ENCODE measurements at places on chromosomes 7 and 10.

DNA sequence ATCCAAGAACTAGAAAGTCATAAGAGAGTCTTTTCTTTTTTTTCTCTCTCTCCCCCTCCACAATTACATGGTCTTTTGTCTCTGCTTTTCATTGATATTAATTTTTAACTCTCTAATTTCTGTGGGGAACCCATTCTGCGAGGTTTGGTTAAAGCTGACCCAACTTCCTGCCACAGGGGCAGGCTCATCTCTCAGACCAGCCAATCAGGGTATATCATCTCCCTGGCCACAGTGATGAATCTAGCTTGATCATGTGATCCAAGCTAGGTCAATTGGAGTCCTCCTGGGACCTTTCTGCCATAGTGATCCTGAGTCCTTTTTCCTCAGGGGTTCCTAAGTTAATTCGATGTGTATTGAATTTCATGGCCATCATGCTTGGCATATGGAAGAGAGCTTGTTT lies 38.0 kb upstream of the TRUB1 start:
- DNase-seq: no peak

DNA sequence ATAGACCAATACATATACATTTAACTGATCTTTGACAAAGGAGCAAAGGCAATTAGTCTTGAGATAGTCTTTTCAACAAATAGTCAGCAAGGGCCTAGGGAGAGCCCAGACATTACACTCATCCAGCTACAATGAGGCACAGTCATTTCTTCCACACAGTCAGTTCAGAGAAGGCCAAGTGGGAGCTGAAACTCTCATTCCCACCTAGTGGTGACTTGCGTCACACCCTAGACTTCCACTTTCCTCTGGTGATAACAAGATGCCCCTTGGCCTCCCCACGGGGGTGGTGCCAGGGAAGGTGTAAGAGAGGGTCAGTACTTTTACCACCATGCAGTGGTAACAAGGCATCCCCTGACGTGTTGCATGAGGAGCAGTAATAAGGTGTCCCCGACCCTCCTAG lies 8.0 kb downstream of the FRMPD2 start:
- no peak for DNase-seq

- DNase-seq: no peak
These were observed 105.7 kb upstream of the SHH start for GRCh38 chr7:155917836-155918430.

GRCh38 chr10:109886037-109886780 lies 37.1 kb downstream of the XPNPEP1 start:
- DNase-seq: no peak

DNA sequence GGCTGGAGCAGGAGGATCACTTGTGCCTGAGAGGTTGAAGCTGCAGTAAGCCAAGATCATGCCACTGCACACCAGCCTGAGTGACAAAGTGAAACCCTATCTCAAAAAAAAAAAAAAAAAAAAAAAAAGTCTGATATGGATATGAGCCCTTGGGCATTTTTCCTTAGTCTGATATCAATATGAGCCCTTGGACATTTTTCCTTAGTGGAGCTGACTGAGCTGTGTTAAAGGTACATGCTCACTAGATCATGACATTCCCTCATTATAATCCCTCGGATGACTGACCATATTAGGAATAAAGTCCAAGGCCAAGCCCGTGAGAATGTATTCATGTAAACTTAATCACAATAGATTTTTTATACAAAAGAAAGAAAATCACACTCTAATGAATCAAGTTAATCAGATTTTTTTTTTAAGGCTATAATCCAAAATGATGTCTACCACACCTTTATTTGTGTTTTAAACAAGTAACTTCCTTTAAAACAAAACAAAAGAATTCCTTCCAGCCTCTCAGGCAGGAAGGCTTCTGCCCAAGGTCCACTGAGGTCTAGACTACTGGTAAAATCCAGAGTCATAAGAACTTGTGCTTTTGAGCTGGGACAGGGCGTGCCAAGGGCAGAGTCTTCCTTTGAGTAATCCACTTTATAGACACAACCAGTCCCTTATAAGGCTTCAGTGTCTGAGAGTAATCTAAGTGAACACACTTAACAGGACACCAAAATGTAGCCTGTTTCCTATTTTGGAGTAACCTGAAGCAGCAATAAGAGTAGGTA lies 5.5 kb downstream of the PPA1 start:
- DNase-seq: no peak

DNA sequence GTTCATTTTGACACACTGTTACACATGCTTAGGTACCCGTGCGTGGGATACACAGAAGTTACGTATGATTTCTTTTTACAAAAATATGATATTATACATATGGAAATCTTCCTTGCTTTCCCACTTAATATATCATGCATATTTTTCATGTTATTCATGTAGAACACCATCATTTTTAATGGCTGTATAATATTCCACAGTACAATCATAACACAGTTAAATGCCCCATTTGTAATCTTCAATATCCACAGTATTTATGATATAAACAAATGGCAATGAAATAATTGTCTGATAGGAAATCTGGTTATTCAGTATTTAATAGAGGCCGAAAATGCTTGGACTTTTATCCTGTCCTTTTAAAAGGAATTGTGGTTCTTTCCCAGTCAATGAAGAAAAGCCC lies 23.2 kb downstream of the VIPR2 start:
- DNase-seq: no peak

DNA sequence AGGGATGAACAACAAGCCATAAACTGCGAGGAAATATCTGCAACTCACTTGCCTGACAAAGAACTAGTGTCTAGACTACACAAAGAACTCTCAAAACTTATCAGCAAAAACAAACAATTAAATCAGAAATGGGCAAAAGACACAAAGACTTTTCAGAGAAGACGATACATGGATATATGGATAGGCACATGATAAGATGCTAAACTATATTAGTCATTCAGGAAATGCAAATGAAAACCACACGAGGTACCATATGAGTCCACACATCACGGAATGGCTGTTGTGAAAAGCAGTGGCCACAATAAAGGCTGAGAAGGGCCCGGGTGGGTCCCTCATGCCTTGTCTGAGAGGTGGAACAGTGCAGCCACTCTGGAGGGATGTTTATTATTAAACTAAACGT lies 267.8 kb downstream of the WDR37 start:
- no peak for DNase-seq

DNA sequence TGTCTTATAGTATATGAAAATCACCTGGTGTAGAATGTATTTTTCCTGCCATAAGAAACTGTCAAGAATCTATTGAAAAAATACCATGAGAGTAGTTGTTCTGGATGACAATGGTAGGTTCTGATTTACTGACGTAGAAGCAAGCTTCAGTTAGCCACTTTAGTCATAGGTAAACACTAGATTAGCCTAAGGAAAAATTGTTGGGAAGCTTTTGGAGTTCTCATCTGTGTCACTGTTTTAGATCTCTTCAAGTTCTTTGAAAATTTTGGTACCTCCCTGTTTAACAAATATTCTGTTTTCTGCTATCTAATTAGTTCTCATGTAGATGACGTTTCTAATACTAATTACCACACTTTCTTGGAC lies 131.8 kb downstream of the ADK start:
- DNase-seq: no peak

GRCh38 chr10:24912215-24912614 lies 40.2 kb downstream of the PRTFDC1 start:
- DNase-seq: no peak

DNA sequence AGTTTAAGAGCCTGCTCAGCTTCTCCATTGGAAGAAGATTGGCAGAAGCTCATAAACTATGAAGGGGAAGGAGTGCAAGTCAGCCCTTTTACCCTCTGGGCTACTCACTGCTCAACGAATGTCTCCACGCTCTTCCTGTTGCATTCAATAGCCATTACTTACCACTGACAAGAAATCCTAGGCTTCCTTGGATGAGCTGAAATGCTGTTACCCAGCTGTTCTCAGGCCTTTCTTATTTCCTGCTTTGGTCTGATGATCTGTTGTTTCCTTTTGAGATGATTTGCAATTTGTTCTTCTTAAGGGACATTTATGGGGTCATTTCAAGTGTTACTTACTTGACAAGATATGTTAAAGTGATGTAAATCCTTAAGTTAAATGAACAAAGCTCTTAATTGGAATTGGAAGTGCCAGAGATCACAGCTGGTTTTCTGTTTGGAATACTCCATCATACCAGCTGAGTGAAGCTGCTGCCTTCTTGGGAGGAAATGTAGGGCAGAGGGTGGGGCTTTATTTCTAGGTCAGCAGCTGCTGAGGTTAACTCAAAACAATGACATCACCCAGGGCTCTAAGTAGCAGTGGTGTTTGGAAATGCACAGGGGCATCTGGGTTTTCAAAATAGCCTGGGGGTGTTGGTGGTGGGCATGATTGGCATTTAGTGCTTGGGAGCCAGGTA lies 170.0 kb downstream of the PRKCQ start:
- no peak for DNase-seq

GRCh38 chr7:95593343-95593742 lies 3.0 kb downstream of the PDK4 start:
- no peak for DNase-seq

DNA sequence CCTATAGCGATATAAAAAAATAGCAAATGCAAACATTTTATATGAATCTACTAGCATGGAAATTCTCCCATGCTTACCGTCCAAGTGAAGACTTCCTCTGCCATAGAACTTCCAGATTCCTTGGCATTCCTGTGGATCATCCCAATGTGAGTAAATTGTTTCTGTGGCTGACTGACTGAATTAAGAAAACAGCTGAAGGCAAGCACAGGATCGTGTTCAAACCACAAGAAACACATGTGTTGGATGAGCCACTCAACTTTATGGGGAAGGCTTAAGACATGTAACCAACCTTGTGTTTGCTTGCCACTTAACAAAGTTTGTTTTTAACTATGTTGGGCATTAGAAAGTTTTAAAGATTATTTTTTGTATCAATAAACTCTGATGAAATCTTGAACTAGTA lies 2.6 kb upstream of the MYPN start:
- no peak for DNase-seq

DNA sequence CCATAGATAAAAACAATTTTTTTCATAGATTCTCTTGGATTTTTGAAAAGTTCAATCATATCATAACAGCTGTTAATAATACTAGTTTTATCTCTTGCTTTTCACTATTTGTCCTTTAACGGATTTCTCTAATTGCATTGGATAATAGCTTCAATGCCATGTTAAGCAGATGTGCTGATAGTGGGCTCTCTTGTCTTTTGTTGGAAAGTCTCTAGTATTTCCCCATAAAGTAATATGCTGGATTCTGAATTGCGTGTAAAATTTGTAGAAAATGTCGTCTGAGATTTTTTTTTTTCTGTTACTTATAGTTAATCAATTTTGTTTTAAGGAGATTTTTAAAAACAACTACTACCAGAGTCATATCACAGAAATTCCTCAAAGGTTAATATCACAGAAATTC lies 53.3 kb downstream of the TFPI2 start:
- DNase-seq: no peak

GRCh38 chr10:116045366-116046356 lies 227.3 kb downstream of the GFRA1 start:
- no peak for DNase-seq

DNA sequence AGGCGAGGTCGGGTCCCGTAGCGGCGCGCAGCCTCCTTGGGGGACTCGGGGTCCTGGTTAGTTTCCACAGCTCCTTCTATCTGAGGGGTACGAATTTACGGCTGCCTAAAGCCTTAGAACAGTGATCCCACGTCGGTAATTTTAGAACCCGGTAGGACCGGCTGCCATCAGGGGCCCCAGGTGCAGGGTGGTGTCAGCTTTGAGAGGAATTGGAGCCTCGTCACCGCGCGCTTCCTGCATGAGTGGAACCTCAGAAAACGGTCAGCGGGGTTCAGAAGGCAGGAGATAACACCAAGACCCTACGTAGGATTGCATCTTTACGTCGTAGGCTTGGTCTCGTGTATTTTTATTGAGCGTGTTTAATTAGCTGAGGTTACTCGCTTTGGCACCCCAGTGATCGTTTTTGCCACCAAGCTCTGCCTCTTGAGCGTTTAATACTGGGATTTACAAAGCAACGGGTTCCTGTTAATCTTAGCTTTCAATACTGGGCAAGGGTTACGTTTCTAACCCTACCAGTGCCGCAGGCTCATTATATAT lies 443 bp downstream of the RNF32 start:
- peak; percentile 75 for DNase-seq

- no peak for DNase-seq
These were observed 89.3 kb downstream of the MAD1L1 start for GRCh38 chr7:2143450-2143849.

GRCh38 chr7:31311552-31311951 lies 29.0 kb downstream of the NEUROD6 start:
- DNase-seq: no peak

DNA sequence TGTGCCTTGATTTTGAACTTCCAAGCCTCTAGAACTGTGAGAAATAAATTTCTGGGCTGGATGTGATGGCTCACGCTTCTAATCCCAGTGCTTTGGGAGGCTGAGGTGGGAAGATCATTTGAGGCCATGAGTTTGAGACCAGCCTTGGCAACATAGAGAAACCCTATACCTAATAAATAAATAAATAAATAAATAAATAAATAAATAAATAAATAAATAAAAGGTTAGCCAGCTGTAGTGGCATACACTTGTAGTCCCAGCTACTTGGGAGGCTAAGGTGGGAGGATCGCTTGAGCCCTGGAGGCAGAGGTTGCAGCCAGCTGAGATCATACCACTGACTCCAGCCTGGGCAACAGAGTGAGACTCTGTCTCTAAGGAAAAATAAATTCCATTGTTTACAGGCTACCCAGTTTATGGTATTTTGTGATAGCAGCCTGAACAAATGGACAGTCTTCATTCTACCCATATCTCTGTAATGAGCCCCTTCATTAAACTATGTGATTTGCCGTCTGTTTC lies 67.7 kb downstream of the STEAP1B start:
- no peak for DNase-seq

GRCh38 chr10:110006358-110007160 lies 1.2 kb upstream of the ADD3 start:
- DNase-seq: peak; percentile 16

GRCh38 chr10:93917064-93917391 lies 23.2 kb downstream of the SLC35G1 start:
- DNase-seq: no peak

DNA sequence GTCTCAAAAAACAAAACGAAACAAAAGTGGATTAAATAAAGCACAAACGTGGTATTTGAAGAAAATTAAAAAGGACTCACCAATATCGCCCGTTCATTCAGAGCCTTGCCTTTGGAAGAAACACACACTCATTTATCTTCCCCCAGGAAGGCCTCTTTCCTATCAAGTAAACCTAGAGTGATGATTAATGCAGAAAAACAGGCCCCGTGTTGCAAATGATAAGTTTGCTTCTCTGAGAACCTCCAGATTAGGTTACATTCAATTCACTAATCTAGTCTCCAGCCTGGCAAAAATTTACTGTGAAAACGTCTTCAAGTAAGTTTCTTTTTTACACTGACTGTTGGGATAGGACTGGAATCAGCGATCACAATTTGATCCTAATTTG lies 78.0 kb upstream of the C1GALT1 start:
- no peak for DNase-seq
